Adrenal gland (tissue), 19 donors: ENCODE measurements at places on chromosomes 12 and 14. TPM values are rescaled to one million over a fixed set of nuclear protein-coding genes. Genes with fewer than 3 reads are reported as not detected.

The PMCH gene
- total RNA-seq: not detected

The KRT77 gene
- total RNA-seq: not detected

The KRT71 gene
- total RNA-seq: not detected

The SLC17A8 gene
- 0.52 TPM for total RNA-seq

GRCh38 chr14:38128640-38129039, 79.1 kb upstream of the SSTR1 start:
- no peaks in the 10 kb centered on the region for H3K4me1 ChIP-seq
- no peaks in the 10 kb centered on the region for H3K36me3 ChIP-seq
- no peak overlapping the region for H3K4me3 ChIP-seq
- DNase-seq: no peak
- H3K27ac ChIP-seq: no peak overlapping the region
- H3K27me3 ChIP-seq: no peaks in the 10 kb centered on the region

- H3K36me3 ChIP-seq: no peaks in the 10 kb centered on the region
- DNase-seq: no peak
- no peaks in the 10 kb centered on the region for H3K4me1 ChIP-seq
- no peak overlapping the region for H3K4me3 ChIP-seq
- peaks cover 8% of the 10 kb centered on the region for H3K27me3 ChIP-seq
Measured at GRCh38 chr12:119936705-119937311, 52.2 kb upstream of the BICDL1 start.

- DNase-seq: peak; percentile 48
- H3K27me3 ChIP-seq: no peaks in the 10 kb centered on the region
- no peak overlapping the region for H3K27ac ChIP-seq
- H3K36me3 ChIP-seq: no peaks in the 10 kb centered on the region
Measured at GRCh38 chr12:94571556-94571955, 78.8 kb downstream of the TMCC3 start.

- no peak for DNase-seq
- no peak overlapping the region for H3K27ac ChIP-seq
- peaks cover 12% of the 10 kb centered on the region for H3K36me3 ChIP-seq
- H3K4me1 ChIP-seq: no peaks in the 10 kb centered on the region
Measured at GRCh38 chr14:35632271-35632670, 98.3 kb downstream of the INSM2 start.

DNA sequence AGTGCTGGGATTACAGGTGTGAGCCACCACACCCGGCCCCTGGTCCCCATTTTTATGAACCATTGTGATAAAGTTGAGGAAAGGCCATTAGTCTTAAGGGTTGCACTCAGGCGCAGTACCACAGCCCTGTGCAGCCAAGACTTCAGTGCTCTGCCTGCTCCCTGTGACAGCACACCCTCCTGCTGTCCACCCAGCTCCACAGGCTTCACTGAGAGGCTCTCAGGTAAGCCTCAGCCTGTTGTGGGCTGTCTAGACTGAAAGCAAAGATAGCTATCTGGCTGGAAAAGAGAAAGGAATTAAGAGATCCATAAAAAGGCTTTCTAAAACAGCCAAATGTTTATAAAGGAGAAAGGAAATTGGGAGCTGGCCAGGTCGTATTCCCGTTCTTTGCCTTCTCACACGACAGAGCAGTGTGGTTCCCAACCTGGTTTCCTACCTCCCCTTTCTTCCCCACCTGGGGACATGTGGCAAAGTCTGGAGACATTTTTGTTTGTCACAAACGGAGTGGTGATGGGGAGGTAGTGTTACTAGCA, 19.1 kb upstream of the DNM1L start:
- H3K27ac ChIP-seq: no peak overlapping the region
- no peaks in the 10 kb centered on the region for H3K27me3 ChIP-seq
- no peaks in the 10 kb centered on the region for H3K36me3 ChIP-seq
- DNase-seq: no peak
- peaks cover 4% of the 10 kb centered on the region for H3K4me1 ChIP-seq
- H3K4me3 ChIP-seq: no peak overlapping the region

DNA sequence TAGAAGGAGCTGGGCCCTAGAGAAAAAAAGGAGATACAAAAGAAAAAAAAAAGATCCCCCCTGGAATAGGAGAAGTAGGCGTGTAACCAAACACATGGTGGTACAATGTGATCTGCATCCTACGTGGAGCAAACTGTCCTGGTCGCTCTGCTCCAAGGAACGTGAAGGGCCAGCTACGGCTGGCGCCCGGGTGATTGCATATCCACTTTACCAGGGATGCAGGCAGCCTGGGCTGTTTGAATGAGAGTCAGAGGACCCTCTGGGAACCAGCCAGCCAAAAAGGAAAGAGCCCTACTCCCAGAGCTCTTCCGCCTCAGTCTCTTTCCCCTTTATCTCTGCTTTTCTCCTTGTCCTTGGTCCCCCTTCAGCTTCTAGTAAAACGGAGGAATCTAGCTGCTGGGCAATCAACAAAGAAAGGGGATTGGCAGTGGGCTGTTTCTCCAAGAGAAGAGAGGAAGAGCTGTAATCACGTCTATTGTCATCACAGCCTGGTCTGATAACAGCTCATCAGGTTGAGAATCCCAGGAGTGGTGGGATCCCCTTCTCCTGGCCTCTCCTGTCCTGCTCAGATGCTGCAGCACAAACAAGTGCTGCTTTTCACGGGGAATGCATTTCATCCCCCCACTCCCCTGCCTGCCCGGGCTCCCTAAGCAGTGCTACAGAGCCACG, 156.0 kb downstream of the ADCK1 start:
- no peak overlapping the region for H3K4me3 ChIP-seq
- no peaks in the 10 kb centered on the region for H3K4me1 ChIP-seq
- DNase-seq: no peak
- H3K27me3 ChIP-seq: no peaks in the 10 kb centered on the region
- H3K36me3 ChIP-seq: no peaks in the 10 kb centered on the region
- no peak overlapping the region for H3K27ac ChIP-seq

DNA sequence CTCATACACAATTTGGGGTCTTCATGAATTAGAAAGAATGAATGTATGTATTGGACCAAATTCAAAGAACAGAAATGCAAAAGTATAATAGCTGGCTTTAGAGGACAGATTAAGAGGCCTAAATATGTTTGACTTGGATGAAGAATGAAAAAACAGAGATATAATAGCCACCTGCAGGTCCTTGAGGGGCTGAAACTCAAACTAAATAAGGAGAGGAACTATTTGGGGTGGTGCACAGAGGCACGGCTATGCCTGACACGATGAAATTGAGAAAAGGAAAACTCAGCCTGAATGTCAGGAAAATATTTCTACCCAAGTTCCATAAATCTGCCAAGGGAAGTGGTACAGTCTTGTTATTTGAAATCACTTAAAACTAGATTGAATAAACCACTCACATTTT, 222.9 kb upstream of the DDHD1 start:
- no peak overlapping the region for H3K27ac ChIP-seq
- no peaks in the 10 kb centered on the region for H3K4me1 ChIP-seq
- H3K27me3 ChIP-seq: no peaks in the 10 kb centered on the region
- H3K36me3 ChIP-seq: no peaks in the 10 kb centered on the region
- no peak for DNase-seq

- H3K27me3 ChIP-seq: no peaks in the 10 kb centered on the region
- no peak overlapping the region for H3K4me3 ChIP-seq
- no peaks in the 10 kb centered on the region for H3K36me3 ChIP-seq
- H3K4me1 ChIP-seq: no peaks in the 10 kb centered on the region
- DNase-seq: no peak
Measured at GRCh38 chr12:13591488-13591887, 389.9 kb downstream of the GRIN2B start.

DNA sequence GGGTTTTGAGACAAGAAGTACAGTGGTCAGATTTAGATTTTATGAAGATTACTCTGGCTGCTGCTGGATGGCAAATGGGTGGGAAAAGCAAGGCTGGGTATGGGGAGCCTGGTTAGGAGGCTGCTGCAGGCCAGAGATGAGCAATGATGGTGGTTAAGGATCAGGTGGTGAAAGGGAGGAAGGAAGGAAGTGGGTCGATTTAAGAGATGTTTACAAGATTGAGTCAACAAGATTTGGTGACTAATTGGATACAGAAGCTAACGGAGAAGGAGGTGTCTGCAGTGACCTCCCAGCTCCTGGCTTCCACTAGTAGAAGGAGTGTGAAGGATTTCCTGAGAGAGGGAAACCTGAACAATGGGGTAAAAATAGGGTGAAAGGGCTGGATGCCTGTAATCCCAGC, 18.7 kb downstream of the NOS1 start:
- peaks cover 4% of the 10 kb centered on the region for H3K27me3 ChIP-seq
- no peak for DNase-seq
- H3K36me3 ChIP-seq: no peaks in the 10 kb centered on the region
- no peak overlapping the region for H3K4me3 ChIP-seq

DNA sequence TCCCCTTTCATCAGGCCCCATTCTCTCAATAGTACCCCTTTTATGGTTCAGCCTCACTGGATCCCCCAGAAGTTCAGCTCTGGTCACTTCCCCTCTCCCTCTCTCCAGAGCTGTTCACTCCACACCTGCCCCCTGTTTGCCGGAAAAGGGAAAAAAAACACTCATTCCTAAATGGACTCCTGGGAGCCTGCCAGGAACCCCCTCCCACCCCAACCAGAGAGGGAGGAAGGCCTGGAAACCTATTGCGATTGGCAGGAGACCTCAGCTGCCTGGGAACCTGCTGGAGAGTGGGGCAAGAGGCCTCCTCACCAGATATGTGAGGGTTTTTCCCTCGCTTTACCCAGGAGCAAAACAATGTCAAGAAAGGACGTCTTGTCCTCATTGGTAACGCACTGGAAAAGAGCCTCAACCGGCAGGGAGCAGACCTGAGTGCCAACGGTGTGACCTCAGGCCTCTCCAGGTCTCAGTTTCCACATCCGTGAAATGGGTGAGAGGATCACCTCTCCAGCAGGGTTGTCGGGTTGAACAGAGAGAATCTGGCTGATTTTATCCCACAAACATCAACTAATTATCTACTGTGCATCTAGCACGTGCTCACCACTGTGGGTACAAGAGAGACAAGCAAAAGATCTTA, 4.6 kb downstream of the DTX1 start:
- no peak overlapping the region for H3K4me3 ChIP-seq
- H3K4me1 ChIP-seq: peaks cover 8% of the 10 kb centered on the region
- no peak for DNase-seq
- no peaks in the 10 kb centered on the region for H3K36me3 ChIP-seq
- peaks cover 14% of the 10 kb centered on the region for H3K27me3 ChIP-seq

- no peak overlapping the region for H3K4me3 ChIP-seq
- no peaks in the 10 kb centered on the region for H3K36me3 ChIP-seq
- no peak for DNase-seq
Measured at GRCh38 chr14:53041067-53041466, 90.2 kb upstream of the FERMT2 start.

DNA sequence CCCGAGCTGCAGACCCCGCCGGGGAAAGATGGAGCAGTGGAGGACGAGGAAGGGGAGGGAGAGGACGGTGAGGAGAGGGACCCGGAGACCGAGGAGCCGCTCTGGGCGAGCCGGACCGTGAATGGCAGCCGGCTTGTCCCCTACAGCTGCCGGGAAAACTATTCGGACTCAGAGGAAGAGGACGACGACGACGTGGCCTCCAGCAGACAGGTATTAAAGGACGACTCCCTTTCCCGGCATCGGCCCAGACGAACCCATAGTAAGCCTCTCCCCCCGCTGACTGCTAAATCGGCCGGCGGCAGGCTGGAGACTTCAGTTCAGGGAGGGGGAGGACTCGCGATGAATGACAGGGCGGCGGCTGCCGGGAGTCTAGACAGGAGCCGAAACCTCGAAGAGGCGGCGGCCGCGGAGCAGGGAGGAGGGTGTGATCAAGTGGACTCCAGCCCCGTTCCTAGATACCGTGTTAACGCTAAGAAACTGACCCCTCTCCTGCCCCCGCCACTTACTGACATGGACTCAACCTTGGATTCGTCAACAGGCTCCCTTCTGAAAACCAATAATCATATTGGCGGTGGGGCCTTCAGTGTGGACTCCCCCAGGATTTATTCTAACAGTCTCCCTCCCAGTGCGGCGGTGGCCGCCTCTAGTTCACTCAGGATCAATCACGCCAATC, 962 bp downstream of the LEMD3 start:
- peak overlapping the region; percentile 67 for H3K4me3 ChIP-seq
- no peaks in the 10 kb centered on the region for H3K36me3 ChIP-seq
- peak; percentile 58 for DNase-seq
- peak overlapping the region; percentile 91 for H3K27ac ChIP-seq
- no peaks in the 10 kb centered on the region for H3K27me3 ChIP-seq

DNA sequence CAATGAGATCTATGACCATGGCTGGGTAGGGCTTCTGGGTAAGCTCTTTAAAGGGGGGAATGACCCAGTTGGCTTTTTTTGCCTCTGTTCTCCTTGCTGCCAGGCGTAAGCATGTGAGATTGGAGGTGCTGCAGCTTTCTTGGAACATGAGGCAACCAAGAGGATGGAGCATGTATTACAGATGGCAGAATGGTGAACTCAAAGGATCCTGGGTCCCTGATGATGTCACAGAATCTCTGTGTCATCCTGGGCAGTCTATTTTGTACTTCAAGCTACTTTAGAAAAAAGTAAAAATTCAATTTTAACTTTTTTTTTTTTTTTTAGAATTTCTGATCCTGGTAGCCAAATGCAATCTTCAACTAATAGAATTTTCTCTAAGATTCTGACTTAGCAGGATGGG, 8.0 kb downstream of the KRT82 start:
- H3K36me3 ChIP-seq: no peaks in the 10 kb centered on the region
- H3K4me1 ChIP-seq: no peaks in the 10 kb centered on the region
- no peak overlapping the region for H3K27ac ChIP-seq
- no peaks in the 10 kb centered on the region for H3K27me3 ChIP-seq

DNA sequence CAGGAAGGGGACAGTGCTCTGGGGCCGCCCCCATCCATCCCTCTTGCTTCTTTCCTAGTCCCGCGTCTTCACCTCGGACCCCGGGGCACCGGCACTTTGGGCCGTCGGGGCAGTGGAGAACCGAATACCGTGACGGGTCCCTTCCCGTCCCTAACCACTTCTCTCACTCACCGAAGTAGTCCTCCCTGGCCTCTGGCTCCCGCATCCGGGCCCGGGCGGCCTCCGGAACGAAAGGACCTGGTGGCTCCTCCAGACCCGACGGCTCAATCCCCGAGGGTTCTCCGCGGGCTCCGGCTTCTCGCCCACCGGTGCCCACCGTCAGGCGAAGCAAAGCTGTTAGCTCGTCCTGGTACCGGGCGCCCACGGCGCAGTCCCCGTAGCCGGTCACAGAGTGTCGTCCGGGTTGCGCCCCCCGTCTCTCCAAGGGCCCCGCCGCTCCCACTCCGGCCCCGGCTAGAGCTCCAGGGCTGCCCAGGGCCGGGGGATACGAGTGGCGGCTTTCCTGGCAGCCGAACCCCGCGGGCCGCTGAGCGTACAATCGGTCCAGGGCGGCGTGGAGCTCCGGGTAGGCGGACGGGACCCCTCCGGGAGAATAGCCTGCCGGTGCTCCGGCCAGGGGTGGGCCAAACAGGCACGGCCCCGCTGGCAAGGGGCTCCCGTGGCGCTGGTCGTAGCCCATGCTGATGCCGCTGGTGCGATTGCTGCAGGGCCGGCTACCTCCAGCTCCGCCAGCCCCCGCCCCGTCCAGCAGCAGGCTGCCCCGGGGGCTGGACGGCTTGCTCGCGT, 1.1 kb downstream of the AJUBA start:
- DNase-seq: no peak
- no peak overlapping the region for H3K4me3 ChIP-seq
- H3K27ac ChIP-seq: peak overlapping the region; percentile 58
